ENCODE measurements at places on chromosomes 4 and X.

- no peak for DNase-seq
Measured at GRCh38 chrX:69149466-69150280, 15.6 kb downstream of the PJA1 start.

DNA sequence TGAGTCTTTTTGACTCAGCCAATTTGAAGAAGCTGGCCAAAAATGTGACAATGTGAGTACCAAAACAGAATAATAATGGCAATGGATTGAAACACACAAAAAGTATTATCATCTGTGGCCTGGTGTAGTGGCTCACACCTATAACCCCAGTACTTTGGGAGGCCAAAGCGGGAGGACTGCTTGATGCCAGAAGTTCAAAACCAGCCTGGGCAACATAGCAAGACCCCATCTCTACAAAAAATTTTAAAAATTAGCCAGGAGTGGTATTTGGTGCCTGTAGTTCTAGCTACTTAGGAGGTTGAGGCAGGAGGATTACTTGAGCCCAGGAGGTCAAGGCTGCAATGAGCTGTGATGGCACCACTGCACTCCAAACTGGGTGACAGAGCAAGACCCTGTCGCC is 41.5 kb downstream of the PLK4 start:
- DNase-seq: no peak

- no peak for DNase-seq
Measured at GRCh38 chr4:38982361-38983095, 49.7 kb downstream of the TMEM156 start.

DNA sequence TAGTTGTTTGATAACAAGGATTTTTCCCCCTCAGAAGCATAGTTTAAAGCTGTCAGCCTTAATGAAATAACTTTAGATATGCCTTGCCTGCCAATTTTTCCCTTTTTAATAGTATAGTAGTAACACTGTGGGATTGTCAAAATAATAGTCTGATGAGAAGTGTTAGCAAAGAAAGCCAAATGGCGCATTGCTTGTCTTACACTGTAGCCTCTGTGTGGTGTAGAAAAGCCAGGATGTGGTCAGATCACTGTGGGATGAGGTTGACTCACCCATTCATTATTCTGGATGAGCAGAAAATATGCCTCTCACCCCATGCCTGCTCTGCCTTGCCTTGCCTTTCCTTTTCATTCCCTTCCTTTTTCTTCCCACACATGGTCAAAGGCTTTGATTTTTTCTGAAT is 257.8 kb upstream of the NRK start:
- DNase-seq: peak; percentile 30

DNA sequence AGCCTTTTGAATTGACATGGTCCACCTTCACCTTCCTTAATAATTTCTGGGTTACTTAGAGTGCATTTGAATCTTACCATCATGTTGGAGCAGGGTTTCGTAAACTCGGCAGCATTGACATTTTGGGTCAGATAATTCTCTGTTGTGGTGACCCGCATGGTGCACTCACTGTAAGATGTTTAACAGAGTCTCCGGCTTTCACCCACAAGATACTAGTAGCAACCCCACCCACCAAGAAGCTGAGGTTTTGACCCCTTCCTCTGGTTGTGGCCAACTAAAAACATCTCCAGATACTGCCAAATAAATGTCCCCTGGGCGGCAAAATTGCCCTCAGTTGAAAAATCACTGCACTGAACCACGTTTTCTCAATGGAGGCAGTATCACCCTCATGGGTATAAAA is 62.7 kb downstream of the CHST7 start:
- no peak for DNase-seq

GRCh38 chr4:100875296-100876068 is 357.7 kb upstream of the EMCN start:
- DNase-seq: no peak

DNA sequence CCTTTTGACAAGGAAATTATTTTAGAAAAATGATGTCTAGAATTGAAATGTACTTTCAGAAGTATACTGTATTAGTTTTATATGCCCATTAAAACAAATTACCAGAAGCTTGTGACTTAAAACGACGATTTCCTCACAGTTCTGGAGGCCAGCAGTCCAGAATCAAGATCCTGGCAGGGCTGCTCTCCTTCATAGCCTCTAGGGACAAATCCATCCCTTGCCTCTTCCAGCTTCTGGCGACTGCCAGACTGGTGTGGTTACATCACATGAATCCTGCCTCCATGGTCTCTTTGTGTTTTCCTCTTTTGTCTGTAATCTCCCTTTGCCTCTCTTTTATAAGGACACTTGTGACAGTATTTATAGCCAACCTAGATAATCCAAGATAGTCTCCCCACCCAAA is 97.1 kb downstream of the IQCM start:
- DNase-seq: no peak

DNA sequence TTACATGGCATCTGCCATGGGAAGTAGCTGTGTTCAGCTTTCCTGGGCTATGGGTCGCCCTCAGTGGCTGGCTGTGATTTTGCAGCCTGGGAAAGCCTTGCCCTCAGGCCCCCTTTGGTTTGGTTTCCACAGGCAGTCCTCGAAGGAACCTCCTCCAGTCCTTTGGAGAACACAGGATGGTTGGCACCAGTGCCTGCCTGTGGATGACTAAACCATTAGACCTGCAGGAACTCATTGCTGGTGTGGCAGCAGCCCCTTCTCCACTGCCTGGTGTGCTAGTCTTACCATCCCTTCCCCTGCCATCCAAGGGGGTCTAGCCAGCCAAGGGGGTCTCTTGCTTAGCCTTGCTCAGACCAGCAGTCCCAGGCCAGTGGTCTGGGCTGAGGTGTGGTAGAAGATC is 71.4 kb upstream of the PJA1 start:
- no peak for DNase-seq

DNA sequence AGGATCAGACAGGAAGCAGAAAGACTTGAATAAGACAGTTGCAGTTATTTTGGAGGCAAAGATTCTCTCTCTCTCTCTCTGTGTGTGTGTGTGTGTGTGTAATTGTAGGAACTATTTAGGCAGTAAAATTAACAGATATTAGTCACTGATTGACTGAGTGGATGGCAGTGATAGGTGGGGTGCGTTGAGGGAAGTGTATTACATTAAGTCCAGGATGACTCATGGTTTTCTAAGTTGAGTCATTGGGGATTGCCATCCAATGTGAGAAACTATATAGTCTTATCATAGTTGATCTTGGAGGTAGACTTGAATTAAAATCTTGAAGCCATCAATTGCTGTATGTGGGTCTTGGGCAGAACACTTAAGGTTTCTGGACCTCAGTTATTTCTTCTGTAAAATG is 75.4 kb downstream of the AR start:
- no peak for DNase-seq

DNA sequence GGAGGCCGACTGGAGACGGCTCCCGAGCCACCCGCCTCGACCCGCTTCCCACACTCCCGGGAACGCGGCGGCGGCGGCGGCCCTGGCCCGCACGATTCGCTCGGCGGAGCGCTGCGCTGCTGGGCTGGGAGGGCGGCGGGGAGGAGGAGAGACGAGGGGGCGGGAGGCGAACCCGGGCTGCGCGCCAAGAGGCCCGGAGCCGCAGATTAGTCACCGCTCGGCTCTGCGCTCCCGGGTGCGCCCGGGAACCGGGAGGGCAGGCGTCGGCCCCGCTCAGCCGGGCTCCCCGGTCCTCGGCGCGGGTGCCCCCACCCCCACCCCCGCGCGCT is 11.2 kb upstream of the BCOR start:
- peak; percentile 81 for DNase-seq

DNA sequence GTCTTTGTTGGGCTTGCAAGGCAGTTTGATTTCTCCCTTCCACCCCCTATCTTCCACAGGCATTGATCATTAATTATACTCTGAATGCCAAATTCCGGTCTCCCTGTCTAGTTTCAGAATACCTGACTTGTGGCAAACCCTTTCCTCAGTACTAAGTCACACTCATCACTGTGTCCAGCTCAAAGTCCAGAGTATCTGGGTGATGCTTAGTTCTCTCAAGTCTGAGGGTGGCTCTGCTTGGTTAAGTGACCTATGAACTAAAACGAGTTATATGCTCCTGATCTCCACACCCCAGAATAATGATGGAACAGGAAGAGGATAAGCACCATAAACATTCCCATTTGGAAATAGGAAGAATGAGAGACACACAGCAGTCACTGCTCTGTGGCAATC is 6.5 kb downstream of the SMIM9 start:
- DNase-seq: no peak

- no peak for DNase-seq
Measured at GRCh38 chr4:100679926-100680325, 162.1 kb upstream of the EMCN start.

- no peak for DNase-seq
Measured at GRCh38 chr4:37740546-37740945, 54.4 kb upstream of the RELL1 start.

DNA sequence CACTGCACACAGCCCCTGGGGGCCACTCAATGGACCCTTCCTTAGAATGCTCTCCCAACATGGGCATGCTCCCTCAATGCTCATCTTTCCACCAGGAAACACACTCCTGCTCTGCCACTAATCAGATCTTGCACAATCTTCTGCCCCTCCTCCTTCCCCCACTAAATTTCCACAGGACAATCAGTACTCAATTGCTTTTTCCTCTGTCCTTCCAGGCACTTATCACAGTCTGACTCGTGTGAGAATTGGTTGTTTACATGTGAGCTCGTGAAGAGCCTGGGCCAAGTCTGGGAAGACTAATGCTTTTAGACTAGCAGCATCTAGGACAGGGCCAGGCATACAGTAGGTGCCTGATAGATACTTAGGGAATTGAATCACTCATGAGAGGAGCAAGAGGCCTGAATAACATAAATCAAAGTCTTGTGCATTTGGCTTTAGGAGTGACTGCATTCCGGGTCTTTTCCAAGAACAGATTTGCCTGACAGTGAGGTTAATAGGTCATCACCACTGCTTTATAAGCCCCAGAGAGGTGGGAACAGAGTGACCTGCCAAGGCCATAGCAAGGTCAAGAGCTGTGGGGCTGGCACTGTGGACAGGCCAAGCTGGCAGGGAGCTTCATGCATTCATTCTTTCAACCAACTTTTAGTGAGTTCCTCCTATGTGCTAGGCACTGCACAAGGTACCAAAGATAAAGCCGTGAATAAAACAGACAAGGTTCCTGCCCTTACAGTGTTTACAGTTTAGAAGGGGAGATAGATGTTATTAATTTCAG is 55.0 kb downstream of the PRPS1 start:
- DNase-seq: no peak

DNA sequence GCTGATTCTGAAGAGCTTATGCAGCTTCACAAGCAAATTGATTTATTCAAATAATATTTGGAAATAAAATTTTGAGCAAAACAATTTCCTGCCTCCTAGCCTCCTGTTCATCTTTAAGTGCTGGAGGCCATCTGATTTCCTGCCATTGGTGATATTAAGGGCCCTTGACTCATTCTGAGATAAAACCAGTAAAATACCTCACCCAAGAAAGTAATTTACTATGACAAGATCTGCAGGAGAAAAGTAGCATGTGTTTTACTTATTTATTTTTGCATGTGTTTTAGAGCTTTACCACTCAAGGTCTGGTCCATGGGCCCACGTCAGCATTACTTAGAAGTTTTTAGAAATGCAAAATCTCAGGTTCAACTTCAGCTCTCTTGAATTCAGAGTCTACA is 67.7 kb downstream of the DCLK2 start:
- DNase-seq: no peak

DNA sequence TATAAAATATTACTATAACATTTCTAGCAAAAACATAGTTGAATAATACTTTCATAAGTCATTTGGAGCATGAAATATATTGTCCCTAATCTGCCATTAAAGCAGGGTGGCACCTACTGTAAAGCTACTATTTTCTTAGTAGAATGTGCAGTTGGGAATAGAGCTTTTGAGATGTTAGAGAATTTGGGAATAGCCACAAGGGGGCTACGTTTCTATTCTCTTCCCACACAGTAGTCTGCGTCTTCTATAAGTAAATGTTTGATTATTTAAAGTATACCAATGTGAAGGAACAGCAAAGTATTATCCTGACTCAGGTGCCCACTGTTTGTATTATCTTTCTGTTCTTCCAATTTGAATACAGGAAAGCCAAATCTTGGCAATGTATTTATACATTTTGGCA is 323.2 kb upstream of the GIMD1 start:
- no peak for DNase-seq

- DNase-seq: no peak
Measured at GRCh38 chr4:123386609-123387008, 10.0 kb upstream of the SPRY1 start.
